ENCODE measurements at places on chromosomes 16 and 17.

DNA sequence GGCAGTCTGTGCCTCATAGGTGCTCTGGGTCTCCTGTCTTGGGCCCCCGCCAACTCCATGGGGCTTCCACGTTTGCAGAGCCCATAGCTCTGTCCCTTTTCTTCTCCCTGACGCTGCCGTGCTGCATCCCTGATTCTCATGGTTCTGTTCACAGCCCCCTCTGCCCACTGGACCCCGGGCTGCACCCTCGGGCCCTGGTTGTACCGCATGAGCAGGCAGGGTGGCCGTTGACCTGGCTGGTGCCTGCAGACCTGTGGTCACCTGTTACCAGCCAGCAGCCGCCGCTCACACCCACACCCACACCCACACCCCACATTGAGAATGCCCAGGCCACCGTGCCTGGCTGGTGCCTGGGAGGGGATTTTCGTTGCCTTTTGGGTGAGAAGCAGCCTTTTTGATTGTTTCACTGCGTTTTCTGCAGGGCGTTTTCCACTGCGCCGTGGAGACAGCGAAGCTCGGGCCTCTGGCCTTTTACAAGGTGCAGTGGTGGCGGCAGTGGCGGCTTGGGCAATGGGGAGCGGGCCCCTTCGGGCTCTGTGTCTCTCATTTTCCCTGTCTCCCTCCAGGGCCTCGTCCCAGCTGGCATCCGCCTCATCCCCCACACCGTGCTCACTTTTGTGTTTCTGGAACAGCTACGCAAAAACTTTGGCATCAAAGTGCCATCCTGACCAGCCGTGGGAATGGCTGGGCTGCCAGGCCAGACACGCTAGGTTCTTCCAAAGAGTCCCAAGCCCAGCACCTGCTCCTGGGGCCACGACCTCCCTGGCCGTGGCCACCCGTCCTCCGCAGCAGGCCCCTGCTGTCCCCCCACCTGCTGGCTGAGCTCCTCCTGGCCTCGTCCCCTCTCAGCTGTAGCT lies 7.6 kb downstream of the SLC25A10 start:
- DNase-seq: no peak

GRCh38 chr17:78747488-78747887 lies 34.6 kb downstream of the CYTH1 start:
- no peak for DNase-seq

DNA sequence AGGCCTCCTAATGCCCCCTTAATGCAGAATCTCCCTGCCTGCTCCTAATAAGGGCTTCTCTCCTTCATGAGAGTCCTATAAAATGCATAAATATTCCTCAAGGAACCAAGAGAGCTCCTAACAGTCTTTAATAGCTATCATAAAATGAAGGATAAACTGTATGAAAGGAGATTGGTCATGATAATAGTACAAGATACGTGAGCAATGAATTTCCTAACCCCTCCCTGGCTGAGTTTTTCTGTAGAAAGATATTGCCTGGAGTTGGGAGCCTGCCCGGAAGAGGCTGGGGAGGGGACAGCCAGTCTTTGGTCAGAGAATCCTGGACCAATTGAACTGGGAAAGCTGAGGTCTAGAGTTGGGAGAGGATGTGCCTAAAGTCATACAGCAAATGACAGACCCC lies 321.9 kb upstream of the CDH5 start:
- no peak for DNase-seq

DNA sequence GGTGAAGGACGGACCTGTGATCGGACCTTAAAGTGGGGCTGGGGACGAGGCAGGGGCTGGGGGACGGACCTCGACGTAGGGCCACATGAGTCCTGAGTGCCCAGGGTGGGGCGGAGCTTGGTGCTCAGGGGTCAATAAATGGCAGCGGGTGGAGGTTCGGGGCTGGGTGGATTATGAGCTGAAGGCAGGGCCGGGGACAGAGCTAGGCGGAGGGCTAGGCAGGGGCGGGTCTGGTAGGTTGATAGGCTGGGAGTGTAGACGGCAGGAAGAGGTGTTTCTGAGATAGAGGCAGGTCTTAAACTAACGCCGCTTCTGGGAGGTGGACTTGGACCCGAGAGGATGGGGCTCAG lies 733 bp downstream of the CHRNB1 start:
- no peak for DNase-seq

DNA sequence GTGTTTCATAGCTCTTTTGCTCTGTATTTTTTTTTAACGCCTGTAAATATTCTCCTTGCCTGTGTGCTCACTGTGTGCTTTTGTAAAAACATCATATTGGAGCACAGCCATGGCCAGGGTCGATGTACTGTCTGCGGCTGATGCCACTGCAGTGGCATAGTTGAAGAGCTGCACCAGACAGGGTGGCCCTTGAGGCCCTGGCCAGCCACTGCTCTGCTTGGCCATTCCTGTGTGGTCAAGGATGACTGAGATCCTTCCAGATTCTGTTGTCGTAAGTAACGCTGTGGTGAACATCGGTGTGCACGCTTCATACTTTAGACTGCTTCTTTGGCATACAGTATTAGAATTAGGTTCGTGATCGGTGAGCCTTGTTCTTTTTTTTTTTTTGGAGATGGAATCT lies 14.6 kb downstream of the CRAMP1 start:
- DNase-seq: no peak

DNA sequence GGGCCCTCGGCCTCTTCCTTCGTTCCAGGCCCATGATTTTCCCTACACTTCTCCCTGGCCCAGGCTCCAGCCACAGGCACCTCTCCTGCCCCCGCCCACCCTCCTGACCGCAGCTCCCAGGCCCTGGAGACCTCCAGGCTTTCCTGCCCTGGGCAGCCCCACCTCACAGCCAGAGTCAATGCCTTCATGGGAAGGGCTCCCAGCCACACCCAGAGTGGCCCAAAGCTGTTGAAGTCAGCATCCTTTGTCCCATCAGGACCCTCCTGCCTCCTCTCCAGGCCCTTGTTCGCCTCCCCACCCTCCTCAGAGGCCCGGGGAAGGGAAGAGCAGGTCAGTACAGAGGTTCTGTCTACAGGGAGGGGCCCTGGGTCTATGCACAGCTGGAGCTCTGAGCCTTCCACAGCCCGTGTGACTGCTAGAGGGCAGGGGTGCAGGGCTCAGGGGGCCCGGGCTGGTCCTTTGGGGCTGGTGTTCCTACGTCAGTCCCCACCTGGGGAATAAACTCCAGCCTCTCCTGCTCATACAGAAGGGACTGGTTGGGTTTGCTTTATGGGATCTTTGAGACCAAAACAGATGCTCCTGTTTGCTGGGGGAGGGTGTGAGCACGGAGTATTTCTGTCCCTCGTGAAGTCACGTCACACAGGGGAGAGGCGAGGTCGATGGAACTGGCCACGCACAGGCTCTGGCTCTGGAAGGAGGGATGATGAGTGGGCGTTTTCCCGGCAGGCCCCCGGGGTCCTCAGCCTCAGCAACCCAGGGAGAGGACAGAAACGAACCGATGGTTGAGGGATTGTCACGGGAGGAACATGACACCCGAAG lies 20.3 kb downstream of the TRARG1 start:
- no peak for DNase-seq

- DNase-seq: no peak
Measured at GRCh38 chr17:64041912-64042311, 21.5 kb upstream of the ICAM2 start.

DNA sequence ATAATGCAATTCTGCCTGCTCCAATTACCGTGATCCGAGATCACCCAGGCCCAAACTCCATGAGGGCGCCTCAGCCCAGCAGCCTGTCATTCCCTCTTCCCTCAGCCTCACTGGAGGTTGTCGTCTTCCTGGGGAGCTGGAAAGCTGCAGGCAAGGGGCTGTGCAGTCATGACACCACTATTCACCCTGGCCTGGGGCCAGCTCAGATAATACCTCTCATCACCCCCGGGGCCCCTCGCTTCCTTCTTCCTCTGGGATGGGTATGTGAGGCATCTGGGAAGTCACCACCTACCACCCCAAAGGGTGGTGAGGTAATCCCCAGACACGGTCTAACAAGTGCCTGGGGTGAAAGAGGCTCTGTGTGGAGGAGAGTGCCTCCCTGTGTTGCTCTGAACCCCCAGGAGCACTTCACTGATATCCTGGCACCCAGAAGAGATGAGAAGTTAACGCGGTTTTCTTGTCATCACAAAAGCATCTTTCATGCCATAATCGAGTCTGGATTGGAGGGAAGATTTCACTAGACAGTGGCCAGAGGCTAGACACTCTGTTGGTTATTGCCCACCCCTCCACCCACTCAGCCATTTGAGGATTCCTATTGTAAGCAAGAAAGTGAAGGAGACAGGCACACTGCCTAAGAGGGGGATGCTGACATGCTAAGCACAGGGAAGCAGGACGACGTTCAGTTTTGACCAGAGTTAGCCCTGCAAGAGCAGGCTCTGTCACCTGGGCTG lies 18.4 kb downstream of the CFAP20 start:
- peak; percentile 88 for DNase-seq

- no peak for DNase-seq
Measured at GRCh38 chr17:35773679-35774425, 13.2 kb downstream of the C17orf50 start.
